ENCODE measurements at places on chromosomes 6 and 20. TPM values are rescaled to one million over a fixed set of nuclear protein-coding genes. Genes with fewer than 3 reads are reported as not detected.

GRCh38 chr6:122048570-122048969, 350.9 kb upstream of the HSF2 start:
- peak; percentile 49 for DNase-seq

DNA sequence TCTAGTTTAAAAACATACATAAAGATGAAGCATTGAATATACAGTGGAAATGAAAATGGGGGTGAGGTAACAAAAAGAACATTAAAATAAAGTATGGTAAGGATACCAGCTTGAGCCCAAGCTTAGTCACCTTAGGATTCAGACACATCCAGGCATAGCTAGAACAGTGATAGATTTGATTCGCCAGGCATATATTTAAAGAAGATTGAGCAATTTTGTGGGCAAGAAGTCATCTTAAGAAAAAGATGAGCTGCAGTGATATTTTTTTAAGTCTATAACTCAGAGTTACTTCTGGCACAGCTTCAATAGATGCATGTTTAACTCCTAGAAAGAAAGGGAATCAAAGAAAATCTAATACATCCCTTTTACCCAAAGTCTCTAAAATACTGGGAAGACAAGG, 97.9 kb downstream of the BMP5 start:
- DNase-seq, result peak; percentile 28

DNA sequence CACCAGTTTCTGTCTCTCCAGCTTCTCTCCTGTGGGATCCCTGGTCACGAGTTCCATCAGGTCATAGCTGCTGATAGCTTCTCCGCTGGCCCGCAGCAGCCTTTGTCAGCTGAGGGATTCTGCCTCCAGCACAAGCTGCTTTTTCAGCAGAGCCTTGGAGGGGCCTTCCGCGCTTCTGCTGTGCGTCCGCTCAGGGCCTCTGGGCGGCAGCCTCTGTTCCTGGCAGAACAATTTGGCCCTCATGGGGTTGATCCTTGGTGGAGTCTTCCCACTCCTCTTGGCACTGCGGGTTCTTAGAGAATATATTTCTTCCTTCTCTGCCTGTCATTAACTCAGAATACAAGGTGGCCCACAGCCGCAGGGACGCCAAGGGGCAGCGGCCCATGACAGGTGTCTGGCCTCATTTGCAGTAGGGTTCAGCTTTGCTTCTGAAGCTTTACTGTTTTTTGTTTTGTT, 158.8 kb downstream of the DTNBP1 start:
- DNase-seq, result peak; percentile 38

- no peak for DNase-seq
Measured at GRCh38 chr20:63268671-63269439, 3.8 kb upstream of the ARFGAP1 start.

- DNase-seq, result peak; percentile 49
Measured at GRCh38 chr20:44979090-44979621, 12.8 kb downstream of the STK4 start.

SAPCD1 gene
- total RNA-seq, result 0.50 TPM

GRCh38 chr6:14283600-14284235, 166.1 kb downstream of the CD83 start:
- DNase-seq, result no peak

POPDC3 gene
- 6.7 TPM for total RNA-seq

DNA sequence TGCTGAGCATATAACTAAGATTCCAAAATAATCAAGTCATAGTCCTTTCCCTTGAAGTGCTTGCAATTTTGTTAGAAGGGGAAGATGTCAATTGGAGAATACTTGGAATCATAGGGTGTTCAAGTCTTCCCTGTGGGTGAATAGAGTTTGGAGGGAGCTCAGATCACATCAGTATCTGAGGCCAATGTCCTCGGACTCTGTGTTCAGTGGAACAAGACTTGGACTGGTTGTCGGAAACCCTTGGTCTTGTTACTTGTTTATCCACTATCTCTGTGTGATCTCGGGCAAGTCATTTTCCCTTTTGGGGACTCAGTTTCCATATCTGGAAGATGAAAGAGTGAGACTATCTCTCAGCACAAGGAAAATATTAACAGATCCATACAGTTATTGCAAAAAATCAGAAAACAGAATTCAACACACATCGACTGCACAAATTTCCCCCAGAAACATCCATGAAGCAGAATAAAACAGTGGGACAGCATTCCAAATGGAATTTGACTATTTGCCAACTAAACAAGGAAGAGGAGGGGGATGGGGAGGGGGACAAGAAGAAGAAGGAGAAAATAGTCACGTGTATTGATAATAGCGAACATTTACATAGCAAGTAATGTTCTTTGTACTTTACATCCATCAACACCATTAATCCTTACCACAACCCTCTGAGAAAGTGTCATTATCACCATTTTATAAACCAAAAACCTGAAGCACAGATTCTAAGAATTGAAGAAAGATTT, 3.9 kb upstream of the EDEM2 start:
- DNase-seq, result no peak

METTL24 gene
- total RNA-seq, result 2.6 TPM

DNA sequence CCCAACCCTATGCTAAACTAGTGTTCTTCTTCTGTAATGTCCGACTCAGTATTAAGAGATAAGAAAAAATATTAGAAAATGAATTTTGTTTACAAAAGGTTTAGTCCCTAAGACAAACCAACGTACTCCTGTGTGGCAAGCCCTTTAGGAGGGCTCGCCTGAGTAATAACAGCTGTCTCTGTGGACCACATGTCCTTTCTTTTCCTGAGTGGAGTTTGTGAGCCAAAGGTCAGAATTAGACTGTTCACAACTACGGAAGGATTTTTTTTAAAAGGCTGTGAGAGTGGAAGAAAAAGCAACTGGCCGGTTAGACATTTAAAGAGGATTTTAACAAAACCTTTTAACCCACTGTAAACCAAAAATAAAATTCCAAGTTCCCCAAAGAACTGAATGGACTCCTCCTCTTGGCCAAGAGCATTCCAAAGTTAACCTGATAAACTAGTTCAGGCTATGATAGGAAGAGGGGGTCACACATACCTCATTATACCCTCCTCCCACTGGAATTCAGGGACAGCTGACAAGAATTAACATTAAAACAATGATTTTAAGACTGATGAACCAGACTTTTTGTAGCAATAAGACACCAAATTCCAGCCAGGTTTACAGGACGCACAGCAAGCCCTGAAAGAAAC, 43.5 kb downstream of the FAM184A start:
- peak; percentile 34 for DNase-seq

CD93 gene
- under 0.01 TPM for total RNA-seq

CRYBG1 gene
- 2.1 TPM for total RNA-seq

ACSS1 gene
- 3.9 TPM for total RNA-seq

DNA sequence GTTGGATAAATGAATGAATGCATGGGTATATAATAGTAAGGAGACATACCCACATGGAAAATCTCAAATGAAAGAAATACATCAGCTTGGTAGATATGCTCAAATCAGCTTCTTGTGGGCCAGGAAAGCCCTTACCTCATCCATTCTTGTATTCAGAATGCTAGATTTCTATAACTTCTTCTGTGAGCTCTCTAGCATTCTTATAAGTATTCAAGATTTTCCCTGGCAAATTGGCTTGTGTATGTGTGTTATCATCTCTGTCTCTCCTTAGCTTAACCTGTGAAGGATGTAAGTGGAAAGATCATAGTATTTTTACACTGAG, 100.8 kb downstream of the OR2B2 start:
- no peak for DNase-seq

DNA sequence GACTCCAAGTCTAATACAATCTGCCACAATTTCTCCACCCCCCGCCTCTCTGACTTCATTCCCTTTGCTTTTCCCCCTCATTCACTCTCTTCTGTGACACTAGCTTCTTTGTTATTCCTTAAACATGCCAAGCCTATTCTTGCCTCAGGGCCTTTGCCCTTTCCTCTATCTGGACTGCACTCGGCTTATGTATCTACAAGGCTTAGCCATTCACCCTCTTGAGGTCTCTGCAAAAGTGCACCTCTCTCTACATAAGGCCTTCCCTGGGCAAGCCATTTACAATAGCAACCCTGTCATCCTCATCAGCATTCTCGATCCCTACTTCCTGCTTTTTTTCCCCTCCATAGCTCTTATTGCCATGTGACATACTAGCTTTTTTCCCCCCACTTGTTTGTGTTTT, 168.9 kb downstream of the PDSS2 start:
- DNase-seq, result no peak

DNA sequence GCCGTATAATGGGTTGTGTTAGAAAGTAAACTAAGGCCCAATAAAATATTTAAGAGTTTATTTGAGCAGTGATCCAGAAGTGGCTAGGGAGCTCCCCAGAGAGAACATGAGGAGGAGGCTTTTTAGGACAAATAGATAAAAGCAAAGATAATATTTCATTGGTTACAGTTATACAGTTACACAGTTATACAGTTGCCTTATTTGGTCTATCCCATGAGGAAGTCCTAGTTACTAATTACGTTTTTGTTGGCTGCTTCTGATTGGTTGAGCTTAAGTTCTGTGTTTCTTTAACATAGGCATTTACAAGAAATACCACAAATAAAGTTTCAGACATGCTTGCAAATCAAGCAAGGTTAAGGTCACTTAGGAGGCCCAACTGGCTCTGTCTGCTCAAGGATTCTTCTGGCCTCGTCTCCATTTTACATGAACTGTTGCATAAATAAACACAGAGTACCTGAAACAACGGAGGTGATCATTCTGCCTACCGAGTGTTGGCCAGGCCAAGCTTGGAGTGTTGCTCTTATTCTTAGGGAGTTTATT, 7.0 kb downstream of the UBD start:
- DNase-seq, result peak; percentile 53

GRCh38 chr6:30500421-30501355, 11.4 kb downstream of the HLA-E start:
- peak; percentile 13 for DNase-seq

DNA sequence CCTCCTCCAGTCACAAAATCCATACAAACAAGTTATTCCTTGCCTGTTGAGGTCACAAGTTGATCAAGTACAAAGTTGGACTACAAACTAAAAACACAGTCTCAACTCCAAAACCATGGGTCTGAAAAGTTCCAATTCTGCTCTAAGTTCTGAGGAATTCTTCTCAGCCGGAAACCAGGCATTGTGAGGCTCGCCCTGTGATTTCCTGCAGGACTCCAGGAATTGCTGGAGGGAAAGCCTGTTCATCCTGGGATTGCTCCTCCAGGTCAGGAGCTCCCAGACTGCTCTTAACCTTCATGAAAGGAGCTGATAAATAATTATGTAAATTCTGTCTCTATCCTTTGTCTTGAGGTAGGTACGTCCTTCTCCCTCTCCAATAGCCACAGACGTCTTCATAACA, 8.5 kb downstream of the TRAM2 start:
- DNase-seq, result no peak

IPCEF1 gene
- 0.26 TPM for total RNA-seq

DSP gene
- total RNA-seq, result under 0.01 TPM

Data from fibroblast of lung (primary cell).